Tongue (tissue), 3 donors: ENCODE measurements at places on chromosomes 12 and 14. TPM values are rescaled to one million over a fixed set of nuclear protein-coding genes. Genes with fewer than 3 reads are reported as not detected.

The KCNA5 gene
- total RNA-seq, result 3.7 TPM

GRCh38 chr14:25628390-25628789 lies 578.4 kb upstream of the STXBP6 start:
- no peak for DNase-seq

DNA sequence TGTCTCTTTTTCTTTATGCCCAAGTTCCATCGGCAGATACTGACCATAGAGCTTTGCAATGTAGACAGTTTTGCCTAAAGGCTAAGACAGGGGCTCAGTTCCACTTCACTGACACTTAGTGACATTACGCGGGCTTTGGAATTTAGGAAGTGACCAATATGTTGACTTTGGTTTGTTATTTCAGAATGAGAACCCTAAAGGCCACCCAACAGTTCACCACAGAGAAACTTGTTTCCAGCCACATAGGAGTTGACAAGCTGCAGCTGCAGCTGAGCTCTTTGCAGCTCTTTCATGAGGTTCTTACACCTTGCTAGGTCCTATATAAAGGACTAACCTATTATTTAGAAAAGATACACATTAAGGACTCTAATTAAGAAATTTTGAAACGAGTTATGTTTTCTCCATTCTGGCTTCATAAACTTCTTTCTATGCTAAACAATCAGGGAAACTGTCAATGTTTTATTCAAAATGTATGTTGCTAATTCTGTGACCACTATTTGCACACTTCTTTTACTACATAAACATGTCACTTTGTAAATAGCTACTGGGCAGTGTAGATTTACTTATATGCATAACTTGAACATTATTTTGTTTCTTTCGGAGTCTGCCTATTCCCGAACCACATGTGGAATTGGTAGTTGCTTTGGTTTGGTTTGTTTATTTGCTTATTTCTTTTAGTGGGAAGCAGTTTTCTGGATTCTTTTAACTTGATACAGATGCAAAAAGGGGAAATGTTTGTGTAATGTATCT lies 18.5 kb upstream of the KLRD1 start:
- DNase-seq, result no peak

DNA sequence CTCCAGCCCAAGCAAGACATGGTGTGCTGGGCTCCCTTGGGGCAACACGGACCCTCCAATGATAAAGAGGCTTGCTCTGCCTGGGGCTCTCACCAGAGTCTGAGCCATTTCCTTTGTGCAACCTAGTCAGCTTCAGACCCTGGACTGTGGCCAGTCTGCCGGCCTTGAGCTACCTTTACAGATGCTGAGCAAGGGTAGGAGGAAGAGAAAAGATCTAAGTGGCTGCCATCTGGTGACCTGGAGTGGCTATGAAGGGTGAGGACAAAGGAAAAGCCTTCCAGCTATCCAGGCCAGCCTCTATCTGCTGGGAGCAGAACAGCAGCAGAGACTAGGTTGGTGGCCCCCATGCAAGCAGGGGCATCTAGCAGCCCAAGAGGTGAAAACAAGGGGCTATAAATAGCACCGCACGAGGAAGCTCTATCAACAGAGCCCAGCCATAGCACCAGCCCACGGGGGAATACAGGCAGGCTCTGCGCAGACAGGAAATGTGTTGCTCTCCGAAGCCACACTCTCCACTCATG lies 230.1 kb downstream of the FOXN3 start:
- peak; percentile 23 for DNase-seq

- no peak for DNase-seq
Observed at GRCh38 chr12:120453977-120454376, 7.7 kb downstream of the GATC start.

DNA sequence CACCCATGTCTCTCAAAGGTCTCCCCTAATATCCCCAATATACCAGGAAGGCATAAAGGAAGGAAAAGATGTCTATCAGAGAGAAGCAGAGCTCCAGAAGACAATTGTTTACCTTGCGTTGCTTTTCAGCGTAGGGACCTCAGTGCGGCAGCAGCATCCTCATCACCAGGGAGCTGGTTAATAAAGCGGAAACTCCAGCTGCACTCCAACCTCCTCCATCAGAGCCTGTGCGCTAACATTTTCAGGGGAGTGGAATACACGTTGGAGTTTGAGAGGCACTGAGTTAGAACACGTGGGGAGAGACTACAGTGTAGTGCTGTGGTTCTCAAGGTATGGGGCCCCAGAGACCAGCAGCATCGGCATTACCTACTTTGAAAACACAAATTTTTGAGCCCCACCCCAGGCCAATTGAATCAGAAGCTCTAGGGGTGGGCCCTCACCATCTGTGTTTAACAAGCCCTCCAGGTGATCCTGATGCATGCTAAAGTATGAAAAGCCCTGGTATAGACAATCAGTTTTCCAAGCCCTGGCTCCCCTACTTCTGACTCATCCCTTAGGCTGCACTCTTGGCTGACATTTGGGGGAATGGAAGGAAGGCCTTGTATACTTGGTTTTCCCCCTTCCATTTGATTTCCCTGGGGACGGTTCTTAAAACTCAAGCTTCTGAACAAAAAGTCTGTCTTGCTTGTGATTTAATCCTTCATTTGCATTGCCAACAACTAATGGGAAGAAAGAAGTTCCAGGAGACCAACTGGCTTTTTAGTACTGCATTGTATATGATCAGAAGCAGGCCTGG lies 419.0 kb upstream of the CCDC196 start:
- DNase-seq, result peak; percentile 81
